ENCODE measurements at places on chromosomes 11 and 22.

GRCh38 chr22:33299245-33299956 is 241.2 kb upstream of the SYN3 start:
- peak; percentile 47 for DNase-seq

GRCh38 chr22:32958001-32958400 is 100.2 kb downstream of the SYN3 start:
- DNase-seq: no peak

GRCh38 chr11:131973061-131973460 is 602.6 kb downstream of the NTM start:
- no peak for DNase-seq

DNA sequence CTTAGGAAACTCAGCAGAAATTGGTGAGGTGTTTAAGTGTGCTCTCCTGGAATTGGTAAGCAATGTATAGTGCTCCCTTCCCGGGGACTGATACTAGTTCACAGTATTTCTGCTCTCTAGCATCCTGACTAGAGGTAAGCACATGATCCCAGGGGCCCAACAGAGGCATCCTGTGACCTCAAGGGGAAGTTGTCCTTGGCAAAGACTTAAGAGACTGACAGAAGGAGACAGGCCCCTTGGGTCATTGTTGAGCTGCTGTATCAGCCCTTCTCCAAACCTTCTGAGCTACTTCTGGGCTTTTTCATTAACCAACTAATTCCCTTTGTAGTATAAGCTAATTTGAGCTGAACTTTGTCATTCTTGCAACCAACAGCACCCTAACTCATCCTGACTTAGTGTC is 4.3 kb upstream of the TBC1D22A start:
- DNase-seq: peak; percentile 54

Data from suppressor macrophage treated with lipopolysaccharide for 4 hours (primary cell).